ENCODE measurements at places on chromosomes 5 and 9.
A peak's percentile ranks its signal among the peaks of the same experiment; 100 is the strongest.

DNA sequence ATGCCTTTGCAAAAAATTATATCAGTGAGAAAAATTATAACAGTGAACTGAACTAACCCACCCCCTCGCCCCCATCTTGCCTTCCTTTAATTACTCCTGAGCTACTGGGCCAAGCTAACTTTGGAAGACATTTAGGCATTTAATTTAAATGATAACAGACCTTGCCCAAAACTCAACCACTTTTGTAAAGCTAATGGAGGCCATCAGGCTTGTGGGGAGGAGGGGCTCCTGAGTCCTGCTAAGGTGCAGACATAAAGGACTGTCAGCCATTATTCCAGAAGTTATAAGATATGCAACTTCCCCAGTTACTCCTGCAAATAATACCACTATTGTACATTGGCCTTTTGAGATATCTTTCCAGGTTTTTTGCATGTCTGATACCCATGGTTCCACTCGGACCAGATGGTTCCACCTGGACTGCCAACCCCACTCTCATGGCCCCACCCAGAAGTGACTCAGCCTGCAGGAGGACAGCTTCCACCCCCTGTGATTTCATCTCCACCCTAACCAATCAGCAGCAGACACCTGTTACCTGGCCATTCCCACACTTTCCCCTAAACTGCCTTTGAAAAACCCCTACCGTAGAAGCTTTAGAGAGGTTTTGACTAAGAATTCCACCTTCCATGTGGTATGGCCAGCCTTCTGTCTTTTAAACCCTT is 805.4 kb upstream of the CDH6 start:
- DNase-seq, result no peak

DNA sequence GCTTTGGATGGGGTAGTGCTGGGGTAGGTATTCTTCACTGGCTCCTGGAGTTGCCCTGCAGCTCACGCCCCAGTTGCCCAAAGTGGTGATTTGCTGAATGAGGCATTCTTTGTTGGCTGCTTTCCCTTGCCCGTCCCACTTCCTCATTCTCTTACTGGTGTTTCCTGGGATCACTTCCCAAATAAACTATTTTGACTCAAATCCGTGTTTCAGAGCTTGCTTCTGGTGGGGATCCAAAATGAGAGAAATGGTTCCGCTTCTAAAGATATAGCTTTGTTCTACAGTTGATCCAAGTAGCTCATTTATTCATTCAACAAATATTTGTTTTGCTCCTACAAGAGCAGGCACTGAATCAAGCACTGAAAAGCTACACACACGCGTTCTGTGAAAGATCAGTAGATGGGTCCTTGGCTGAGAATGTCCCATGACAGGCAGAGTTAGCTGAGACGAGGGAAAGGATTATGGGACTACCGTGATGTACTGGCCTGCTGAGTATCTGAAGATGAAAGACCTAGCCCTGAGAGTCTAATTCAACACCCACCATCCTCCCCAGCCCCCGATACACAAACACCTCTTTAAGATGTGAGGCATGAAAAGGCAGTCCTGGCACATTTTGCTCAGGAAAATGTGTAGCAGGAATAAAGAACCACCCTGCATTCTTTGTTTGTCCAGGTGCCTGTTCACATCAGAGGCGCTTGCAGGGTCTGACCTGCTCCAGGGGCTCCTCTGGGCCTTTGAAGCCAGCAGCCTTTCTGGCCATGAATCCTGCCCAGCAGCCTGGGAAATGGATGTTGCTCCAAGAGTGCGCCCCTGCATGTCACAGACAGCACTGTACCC is 143.1 kb upstream of the RANBP3L start:
- DNase-seq, result peak; percentile 77

DNA sequence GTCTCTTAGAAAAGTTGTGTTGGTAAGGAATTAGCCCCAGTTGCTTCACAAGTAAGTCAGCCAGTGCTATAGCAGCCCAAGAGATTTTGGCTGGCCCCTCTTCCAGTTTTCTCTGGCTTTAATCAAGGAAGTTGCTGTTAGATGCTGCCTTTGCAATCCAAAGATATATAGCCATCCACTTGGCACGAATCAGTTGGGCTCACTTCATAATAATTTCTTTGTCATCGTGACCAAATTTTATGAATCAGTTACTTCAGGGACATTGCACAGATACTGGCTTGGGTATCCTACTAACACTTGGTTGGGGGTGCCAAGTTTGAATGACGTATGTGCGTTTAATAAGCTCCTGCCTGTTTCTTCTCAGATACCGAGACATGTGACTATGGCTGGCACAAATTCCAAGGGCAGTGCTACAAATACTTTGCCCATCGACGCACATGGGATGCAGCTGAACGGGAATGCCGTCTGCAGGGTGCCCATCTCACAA is 81.5 kb downstream of the VCAN start:
- no peak for DNase-seq

GRCh38 chr5:172762214-172763119 is 8.5 kb downstream of the DUSP1 start:
- DNase-seq, result no peak

- DNase-seq, result no peak
These were observed 59.4 kb upstream of the NEK6 start for GRCh38 chr9:124198331-124198730.

DNA sequence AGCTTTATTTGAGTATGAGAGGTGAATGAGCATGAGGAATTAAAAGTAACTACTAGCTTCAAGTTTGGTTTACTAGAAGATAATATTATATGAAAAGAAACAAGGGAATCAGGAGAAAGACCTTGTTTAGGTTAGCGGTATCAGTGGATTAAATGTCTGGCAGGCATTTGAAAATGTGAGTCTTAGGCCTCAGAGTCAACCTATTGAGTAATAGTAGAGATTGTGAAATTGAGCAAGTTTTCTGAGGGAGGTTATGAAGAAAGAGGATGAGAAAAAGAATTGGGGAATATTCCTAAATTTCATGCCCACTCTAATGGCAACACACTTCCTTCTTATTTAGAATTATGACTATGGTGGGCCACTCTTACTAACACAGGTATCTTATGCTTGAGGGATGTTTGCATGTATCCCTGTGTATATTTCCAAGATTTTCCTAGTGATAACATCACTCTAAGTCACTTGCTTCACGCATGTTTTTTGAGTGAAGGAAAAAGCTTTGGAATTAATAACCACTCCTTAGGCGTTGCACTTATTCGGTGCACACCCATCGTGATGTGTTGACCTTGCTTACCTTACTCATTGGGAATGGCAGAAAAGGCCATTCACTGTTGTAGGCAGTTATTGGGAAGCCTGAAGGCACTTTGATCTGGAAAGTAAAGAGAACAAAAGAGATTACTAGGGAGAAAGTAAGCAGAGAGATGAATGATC is 8.2 kb upstream of the ELL2 start:
- DNase-seq, result peak; percentile 73

DNA sequence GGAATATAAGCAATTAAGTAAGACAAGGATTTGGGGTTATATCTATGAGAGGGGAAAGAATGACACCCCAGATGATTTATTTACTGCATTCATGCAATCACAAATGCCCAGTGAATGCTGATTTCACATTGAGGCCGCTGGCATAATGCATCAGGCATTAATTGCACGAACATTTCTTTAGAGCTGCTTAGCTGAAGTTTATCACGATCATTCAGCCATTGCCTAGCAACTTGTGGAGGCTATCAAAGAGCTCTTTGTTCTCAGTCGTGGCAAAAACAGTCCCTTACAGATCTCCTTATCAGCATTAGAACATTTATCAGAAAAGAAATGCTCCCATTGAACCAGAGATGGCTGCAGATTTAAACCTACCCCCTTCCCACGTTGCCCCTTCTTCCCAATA is 88.7 kb upstream of the PRRC1 start:
- no peak for DNase-seq

GRCh38 chr9:84139296-84140070 is 158.9 kb downstream of the RMI1 start:
- peak; percentile 38 for DNase-seq

DNA sequence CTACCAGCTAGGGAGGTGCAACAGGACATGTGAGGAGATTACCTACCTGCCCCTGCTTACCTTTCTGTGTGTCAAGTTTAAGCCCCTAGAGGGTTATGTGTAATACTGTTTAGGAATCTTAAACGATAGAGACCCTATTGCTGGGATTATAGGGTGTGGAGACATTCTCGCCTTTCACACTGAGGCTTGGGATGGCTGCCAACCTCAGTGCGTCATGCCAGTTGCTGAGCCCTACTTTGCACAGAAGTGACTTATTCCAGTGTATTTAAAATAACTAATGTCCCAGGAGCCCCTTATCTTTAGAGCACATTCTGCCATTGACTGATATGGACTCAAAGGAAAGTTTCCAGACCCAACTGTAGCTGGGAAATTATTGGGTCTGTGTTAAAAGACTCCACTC is 76.6 kb upstream of the XPA start:
- DNase-seq, result peak; percentile 78

DNA sequence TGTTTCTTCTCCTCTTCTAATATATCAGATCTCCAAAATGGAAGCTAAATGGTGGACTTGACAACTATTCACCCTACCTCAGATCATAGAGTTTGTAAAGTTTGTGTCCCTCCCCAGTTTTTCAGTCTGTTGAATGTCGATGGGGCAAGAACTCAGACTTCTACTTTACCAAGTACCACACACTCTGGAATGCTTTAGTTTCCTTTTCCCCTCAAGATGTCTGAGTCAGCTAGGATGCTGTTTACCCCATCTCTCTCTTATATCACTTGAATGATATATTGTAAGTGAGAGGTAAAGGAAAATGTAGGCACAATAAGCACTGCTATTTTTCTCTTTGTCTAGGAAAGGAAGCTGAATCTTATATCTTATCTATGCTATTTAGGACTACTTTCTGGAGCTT is 25.9 kb upstream of the TAL2 start:
- no peak for DNase-seq

- no peak for DNase-seq
These were observed 39.3 kb downstream of the CRB2 start for GRCh38 chr9:123395276-123395688.

DNA sequence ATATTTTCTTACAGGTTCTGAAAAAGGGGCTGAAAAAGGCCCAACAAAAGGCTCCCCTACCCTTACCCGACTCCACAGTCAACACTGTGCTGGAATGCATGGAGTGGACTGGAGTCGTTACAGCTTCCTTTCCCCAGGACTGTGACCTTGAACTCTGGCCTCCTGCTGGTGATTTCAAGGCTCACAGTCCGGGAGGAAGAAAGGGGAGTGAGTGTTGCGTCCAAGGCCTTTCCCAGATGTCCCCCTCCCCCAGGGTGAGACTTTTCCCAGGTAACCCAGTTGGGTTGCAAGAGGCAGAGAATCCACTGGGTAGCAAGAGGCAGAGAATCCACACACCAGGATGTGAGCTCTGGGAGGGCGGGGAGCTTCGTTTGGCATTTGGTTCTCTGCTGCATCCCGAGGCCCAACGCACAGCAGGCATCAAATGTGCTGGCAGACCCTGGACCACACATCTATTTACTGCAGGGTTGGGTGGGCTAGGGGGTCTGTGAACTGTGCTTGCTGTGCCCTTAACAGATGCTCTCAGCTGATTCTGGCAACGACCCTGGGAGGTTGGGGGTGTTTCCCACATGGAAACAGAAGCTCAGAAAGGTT is 37.5 kb downstream of the FABP6 start:
- DNase-seq, result no peak

DNA sequence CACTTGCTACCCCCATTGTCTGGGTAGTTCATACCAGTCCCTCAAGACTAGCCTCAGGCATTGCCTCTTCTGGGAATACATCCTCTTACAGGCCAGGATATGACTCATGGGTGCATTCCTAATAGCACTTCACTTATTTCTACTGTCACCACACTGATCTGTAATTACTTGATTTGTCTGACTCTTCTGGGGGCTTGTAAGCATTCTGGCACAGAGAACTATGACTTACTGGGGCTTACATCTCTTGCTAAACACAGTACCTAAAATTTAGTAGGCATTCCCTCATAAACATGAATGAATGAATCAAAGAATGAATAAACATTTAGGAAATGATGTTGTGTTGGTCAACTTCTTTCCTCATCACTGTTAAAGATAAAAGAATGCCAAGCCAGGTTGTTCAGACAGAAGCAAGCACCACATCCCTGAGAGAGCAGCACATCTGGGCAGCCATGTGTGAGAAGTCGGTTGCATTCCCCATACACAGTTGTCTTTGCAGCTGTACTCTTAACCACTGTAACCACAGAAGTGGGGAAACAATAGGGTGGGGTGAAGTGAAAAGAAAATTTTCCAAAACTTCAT is 27.6 kb downstream of the IL7R start:
- peak; percentile 91 for DNase-seq

- DNase-seq, result no peak
These were observed 136.1 kb upstream of the ANKH start for GRCh38 chr5:15007646-15008045.

GRCh38 chr5:154518438-154518867 is 40.4 kb upstream of the HAND1 start:
- DNase-seq, result no peak

- DNase-seq, result no peak
These were observed 32.8 kb upstream of the GALNT10 start for GRCh38 chr5:154157483-154158378.

DNA sequence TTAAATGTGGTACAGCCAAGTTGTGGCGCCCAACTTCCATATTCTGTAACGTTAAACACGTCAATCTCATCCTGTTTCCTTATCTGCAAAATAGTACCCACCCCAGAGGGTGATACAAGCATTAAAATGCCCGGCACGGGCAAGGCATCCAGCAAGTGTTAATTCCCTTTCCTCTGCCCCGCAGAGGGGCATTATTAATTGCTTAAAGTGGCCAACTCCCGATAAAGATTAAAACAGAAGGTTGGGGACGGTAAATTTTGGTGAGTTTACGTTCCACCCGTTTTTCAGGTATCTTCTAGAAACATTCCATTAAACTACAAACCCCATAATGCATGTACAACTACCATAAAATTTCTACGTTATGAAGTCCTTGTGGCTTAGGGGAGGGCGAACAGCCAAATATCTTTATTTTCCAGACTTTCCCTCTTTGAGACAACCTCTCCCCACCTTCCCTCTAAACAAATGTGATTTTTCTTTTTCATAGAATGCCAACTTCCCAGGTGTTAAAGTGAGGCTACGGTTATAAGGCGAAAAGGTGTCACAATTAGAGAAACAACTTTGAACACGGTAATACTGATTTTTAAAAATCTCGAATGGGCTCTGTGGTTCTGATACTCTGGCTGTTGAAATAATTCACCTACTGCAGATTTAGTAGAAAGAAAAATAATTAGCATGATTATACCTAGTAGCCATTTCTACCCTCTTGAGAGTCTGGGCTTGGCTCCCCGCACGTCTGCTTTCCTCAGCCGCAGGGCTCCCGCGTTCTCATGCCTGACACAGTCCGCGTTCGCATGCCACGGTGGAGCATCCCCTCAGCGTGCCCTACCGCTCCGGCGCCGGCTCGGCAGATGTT is 1.2 kb upstream of the GPBP1 start:
- DNase-seq, result peak; percentile 55
